Central memory CD8-positive, alpha-beta T cell (primary cell): ENCODE measurements at places on chromosomes 4 and X.

DNA sequence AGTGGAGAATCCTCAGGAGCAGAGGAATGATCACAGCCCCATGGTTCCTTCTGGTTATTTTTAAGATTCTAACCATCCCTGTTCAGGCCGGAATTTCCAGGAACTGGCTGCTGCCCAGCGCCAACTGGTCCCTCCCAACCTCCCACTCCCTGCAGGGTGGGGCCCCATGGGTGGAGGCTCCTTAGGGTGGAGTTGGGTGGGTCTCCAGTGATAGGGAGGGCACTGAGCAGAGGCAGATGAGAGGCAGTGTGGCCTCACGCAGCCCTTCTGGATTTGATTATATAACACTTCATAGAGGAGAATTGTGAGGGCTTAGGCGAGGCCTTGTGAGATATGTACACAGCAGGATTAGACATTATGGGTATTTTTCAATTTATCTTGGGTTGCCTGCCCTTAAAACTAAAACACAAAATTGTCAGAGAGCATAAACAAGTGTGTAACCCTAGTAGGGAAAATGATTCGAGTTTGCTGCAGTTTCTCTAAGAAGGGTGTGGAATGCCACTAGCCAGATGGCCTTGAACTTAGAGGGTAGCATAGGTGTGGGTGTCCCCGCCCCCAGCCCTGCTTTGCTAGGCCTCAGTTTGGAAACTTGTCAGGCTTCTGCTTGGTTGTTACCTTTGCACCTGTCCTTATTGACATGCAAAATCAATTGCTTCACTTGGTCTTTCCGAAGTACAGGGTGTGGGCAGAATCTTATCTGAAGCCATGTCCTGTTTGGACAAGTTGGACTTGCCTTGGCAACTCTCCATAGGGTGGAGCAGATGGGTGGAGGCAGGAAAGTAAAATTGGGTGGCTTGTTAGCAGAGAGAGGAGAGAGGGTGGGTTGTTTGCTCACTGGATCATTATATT, 9.4 kb downstream of the KLF3 start:
- DNase-seq, result no peak
- H3K27ac ChIP-seq, result peak overlapping the region; percentile 95
- H3K4me1 ChIP-seq, result peaks cover 82% of the 10 kb centered on the region
- H3K4me3 ChIP-seq, result peak overlapping the region; percentile 65

GRCh38 chr4:80812145-80812544, 218.4 kb upstream of the BMP3 start:
- no peak for DNase-seq
- no peaks in the 10 kb centered on the region for H3K36me3 ChIP-seq
- H3K27me3 ChIP-seq, result peaks cover 11% of the 10 kb centered on the region
- no peaks in the 10 kb centered on the region for H3K4me1 ChIP-seq
- H3K4me3 ChIP-seq, result no peak overlapping the region

DNA sequence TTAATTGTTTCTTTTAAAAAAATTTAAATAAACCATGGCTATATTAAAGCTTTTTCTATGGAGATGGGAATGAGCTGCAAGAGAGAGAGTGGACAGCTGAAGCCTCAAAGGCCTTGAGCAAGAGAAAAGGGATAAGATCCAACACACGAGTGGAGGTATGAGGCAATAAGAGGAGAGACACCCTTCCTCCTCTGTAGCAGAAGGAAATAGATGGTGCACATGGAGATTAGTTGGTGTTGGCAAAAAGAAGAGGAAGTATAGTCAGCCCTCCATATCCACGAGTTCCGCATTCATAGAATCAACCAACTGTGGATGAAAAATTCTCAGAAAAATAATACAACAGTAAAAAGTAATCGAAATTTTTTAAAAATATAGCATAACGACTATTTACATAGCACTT, 3.2 kb downstream of the CXorf38 start:
- peak overlapping the region; percentile 92 for H3K4me3 ChIP-seq
- DNase-seq, result no peak
- H3K27me3 ChIP-seq, result no peaks in the 10 kb centered on the region
- H3K4me1 ChIP-seq, result peaks cover 40% of the 10 kb centered on the region
- H3K36me3 ChIP-seq, result peaks cover 25% of the 10 kb centered on the region
- H3K27ac ChIP-seq, result peak overlapping the region; percentile 94

- DNase-seq, result no peak
- H3K27ac ChIP-seq, result no peak overlapping the region
- H3K4me1 ChIP-seq, result no peaks in the 10 kb centered on the region
- H3K27me3 ChIP-seq, result no peaks in the 10 kb centered on the region
Measured at GRCh38 chrX:122565952-122566351, 618.1 kb upstream of the GRIA3 start.

GRCh38 chr4:152045807-152046571, 285.2 kb upstream of the GATB start:
- H3K27ac ChIP-seq, result no peak overlapping the region
- no peaks in the 10 kb centered on the region for H3K4me1 ChIP-seq
- H3K36me3 ChIP-seq, result no peaks in the 10 kb centered on the region
- no peak for DNase-seq
- no peak overlapping the region for H3K4me3 ChIP-seq
- no peaks in the 10 kb centered on the region for H3K27me3 ChIP-seq

GRCh38 chr4:52933738-52934137, 71.6 kb downstream of the RASL11B start:
- H3K4me3 ChIP-seq, result no peak overlapping the region
- H3K4me1 ChIP-seq, result no peaks in the 10 kb centered on the region
- DNase-seq, result no peak
- no peak overlapping the region for H3K27ac ChIP-seq
- no peaks in the 10 kb centered on the region for H3K36me3 ChIP-seq
- no peaks in the 10 kb centered on the region for H3K27me3 ChIP-seq

DNA sequence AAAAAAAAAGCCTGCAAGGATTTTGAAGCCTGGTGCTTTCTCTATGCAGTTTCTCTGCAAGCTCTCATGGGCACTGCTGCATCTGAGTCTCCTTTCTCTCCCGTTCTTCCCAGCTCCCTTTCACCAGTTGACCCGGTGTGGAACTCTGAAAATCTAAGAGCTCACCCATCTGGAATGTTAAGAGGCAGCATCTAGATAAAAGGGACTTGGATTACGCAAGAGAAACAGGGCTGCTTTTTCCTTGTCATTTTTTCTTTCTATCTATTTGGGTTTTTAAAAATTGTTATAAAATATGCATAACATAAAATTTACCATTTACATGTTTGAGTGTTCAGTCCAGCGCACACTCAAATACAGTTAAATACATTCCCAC, 95.2 kb upstream of the RPS6KA3 start:
- no peak overlapping the region for H3K27ac ChIP-seq
- no peak overlapping the region for H3K4me3 ChIP-seq
- H3K36me3 ChIP-seq, result no peaks in the 10 kb centered on the region
- H3K4me1 ChIP-seq, result no peaks in the 10 kb centered on the region
